ENCODE measurements at places on chromosomes 12 and 14. TPM values are rescaled to one million over a fixed set of nuclear protein-coding genes. Genes with fewer than 3 reads are reported as not detected.

DNA sequence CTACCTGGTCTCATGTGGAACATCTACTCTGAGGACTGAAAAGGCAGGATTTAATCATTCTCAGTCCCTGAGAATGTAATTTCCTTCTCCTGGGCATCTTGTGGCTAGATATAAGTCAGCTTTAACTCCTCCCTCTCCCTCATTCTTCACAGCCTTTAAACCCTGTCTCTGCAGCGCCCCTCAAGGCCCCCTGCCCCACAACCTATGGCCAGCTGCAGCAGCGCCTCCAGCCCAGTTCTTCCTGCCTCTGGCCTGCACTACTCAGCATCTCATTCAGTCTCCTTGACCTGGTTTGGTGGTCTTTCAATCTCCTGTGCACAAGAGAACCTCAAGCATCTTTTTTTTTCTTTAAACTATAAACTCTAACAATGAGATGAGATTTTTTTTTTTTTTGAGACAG lies 29.3 kb downstream of the NCKAP5L start:
- no peak overlapping the region for H3K27ac ChIP-seq
- H3K4me3 ChIP-seq: no peak overlapping the region

DNA sequence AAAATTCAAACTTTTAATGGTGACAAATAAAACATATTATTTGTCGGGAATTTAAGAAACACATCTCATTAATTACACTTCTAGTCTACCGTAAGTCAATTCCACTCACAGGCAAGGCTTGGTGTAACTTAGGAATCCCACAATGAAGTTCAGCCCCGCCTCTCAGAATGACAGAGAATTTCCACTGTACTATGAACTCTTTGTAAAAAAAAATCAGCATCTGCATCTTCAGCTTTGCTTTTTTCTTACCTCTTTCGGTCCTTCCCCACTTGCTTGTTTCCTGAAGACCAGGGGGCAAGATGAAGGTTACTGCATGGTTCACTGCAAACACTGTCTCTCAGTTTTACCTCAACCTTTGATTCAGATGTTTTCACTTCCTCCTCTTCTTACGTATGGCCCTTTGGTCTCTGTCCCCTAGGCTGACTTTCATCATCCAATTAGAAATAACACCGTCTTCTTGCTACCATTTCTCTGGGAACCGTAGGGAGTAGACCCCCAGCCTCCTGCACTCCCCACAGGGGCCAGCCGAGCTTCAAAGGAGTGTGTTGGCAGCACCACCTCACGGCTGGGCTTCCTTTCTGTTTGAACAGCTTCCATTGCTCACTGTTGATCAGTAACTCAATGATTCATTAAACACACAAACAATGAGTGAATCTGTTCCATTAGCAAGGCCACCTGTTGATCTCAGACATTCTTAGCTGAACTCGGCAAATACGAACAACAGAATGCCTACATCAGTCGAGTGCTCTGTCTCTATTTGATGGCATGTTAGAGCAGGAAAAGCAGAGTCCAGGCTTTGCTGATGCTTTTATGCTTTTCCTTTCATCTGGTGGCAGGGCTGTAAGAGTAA lies 343.0 kb downstream of the BMP4 start:
- no peak overlapping the region for H3K4me3 ChIP-seq
- no peak for DNase-seq
- H3K27me3 ChIP-seq: no peaks in the 10 kb centered on the region
- no peaks in the 10 kb centered on the region for H3K4me1 ChIP-seq
- no peaks in the 10 kb centered on the region for H3K36me3 ChIP-seq

GRCh38 chr12:123101526-123101925 lies 49.4 kb downstream of the PITPNM2 start:
- peaks cover 16% of the 10 kb centered on the region for H3K4me1 ChIP-seq
- no peak overlapping the region for H3K4me3 ChIP-seq
- no peak for DNase-seq
- H3K27me3 ChIP-seq: no peaks in the 10 kb centered on the region

CLEC9A gene
- total RNA-seq: not detected

SRRM4 gene
- 1.1 TPM for total RNA-seq

GRCh38 chr14:46377305-46377704 lies 274.3 kb downstream of the RPL10L start:
- no peak overlapping the region for H3K27ac ChIP-seq
- H3K4me1 ChIP-seq: no peaks in the 10 kb centered on the region
- no peaks in the 10 kb centered on the region for H3K36me3 ChIP-seq
- no peak for DNase-seq

GRCh38 chr12:2646341-2646740 lies 148.4 kb upstream of the FKBP4 start:
- H3K36me3 ChIP-seq: no peaks in the 10 kb centered on the region
- H3K4me1 ChIP-seq: peaks cover 2% of the 10 kb centered on the region
- no peak overlapping the region for H3K4me3 ChIP-seq
- H3K27ac ChIP-seq: no peak overlapping the region
- no peaks in the 10 kb centered on the region for H3K27me3 ChIP-seq
- no peak for DNase-seq

GRCh38 chr12:53478865-53479264 lies 20.4 kb downstream of the MAP3K12 start:
- H3K4me1 ChIP-seq: peaks cover 5% of the 10 kb centered on the region
- H3K4me3 ChIP-seq: no peak overlapping the region
- H3K27ac ChIP-seq: no peak overlapping the region
- H3K27me3 ChIP-seq: no peaks in the 10 kb centered on the region

OGFOD2 gene
- total RNA-seq: 17.4 TPM

GRCh38 chr14:25121337-25122129 lies 71.6 kb upstream of the STXBP6 start:
- H3K4me1 ChIP-seq: no peaks in the 10 kb centered on the region
- H3K4me3 ChIP-seq: no peak overlapping the region
- H3K27me3 ChIP-seq: no peaks in the 10 kb centered on the region

- no peak overlapping the region for H3K4me3 ChIP-seq
- H3K27me3 ChIP-seq: no peaks in the 10 kb centered on the region
- no peaks in the 10 kb centered on the region for H3K4me1 ChIP-seq
- no peak for DNase-seq
Observed at GRCh38 chr12:120007272-120007671, 18.2 kb downstream of the BICDL1 start.

SLC10A1 gene
- total RNA-seq: not detected

KRT81 gene
- not detected for total RNA-seq

- H3K4me3 ChIP-seq: no peak overlapping the region
- H3K27ac ChIP-seq: no peak overlapping the region
- H3K4me1 ChIP-seq: no peaks in the 10 kb centered on the region
- no peaks in the 10 kb centered on the region for H3K27me3 ChIP-seq
- no peaks in the 10 kb centered on the region for H3K36me3 ChIP-seq
Observed at GRCh38 chr14:73809391-73809790, 42.2 kb upstream of the PTGR2 start.

GRCh38 chr14:95395098-95395737 lies 75.5 kb upstream of the CLMN start:
- DNase-seq: no peak
- no peaks in the 10 kb centered on the region for H3K27me3 ChIP-seq
- H3K27ac ChIP-seq: no peak overlapping the region
- H3K4me1 ChIP-seq: no peaks in the 10 kb centered on the region
- no peak overlapping the region for H3K4me3 ChIP-seq

DNA sequence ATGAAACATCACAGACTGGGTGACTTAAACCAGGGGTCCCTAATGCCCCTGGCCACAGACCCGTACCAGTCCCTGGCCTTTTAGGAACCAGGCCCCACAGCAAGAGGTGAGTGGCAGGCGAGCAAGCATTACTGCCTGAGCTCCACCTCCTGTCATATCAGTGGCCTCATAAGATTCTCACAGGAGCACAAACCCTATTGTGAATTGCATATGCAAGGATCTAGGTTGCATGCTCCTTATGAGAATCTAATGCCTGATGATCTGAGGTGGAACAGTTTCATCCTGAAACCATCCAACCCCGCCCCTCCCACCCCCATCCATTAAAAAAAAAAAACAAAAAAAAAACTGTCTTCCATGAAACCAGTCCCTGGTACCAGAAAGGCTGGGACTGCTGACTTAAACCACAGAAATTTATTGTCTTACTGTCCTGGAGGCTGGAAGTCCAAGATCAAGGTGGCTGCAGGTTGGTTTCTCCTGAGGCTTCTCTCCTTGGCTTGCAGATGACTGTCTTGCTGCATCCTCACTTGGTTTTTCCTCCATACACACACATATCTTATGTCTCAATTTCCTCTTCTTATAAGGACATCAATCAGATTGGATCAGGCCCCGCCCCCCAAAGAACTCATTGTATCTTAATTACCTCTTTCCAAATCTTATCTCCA lies 235.9 kb downstream of the CHST11 start:
- no peaks in the 10 kb centered on the region for H3K27me3 ChIP-seq
- H3K27ac ChIP-seq: no peak overlapping the region
- no peaks in the 10 kb centered on the region for H3K36me3 ChIP-seq
- DNase-seq: no peak

MFAP5 gene
- 0.86 TPM for total RNA-seq

GRCh38 chr12:12546314-12546772 lies 16.3 kb downstream of the DUSP16 start:
- no peaks in the 10 kb centered on the region for H3K27me3 ChIP-seq
- no peak overlapping the region for H3K4me3 ChIP-seq
- no peak overlapping the region for H3K27ac ChIP-seq

DNA sequence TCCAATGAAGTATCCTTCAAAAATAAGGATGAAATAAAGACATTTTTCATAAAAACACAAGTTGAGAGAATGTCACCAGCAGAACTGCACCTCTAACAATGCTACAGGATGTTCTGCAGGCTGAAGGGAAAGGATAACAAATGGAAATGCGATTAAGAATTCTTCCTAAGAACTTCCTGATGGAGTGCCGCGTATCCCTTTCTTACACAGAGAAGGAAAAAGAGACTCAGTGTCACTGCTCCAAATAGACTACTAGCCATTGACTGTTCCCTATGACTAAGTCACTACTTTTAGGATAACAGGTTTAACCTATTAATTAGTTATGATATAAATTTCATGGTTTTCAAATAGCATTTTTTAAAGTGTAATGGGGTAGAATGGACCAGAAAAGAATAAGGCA lies 3.2 kb downstream of the ANO2 start:
- peaks cover 7% of the 10 kb centered on the region for H3K27me3 ChIP-seq
- DNase-seq: no peak
- H3K4me3 ChIP-seq: no peak overlapping the region
- H3K4me1 ChIP-seq: no peaks in the 10 kb centered on the region

GRCh38 chr12:49708851-49709250 lies 1.6 kb upstream of the FMNL3 start:
- H3K4me1 ChIP-seq: peaks cover 8% of the 10 kb centered on the region
- H3K4me3 ChIP-seq: no peak overlapping the region
- H3K27ac ChIP-seq: no peak overlapping the region
- no peak for DNase-seq
- no peaks in the 10 kb centered on the region for H3K36me3 ChIP-seq

IQSEC3 gene
- total RNA-seq: 3.6 TPM

- no peaks in the 10 kb centered on the region for H3K36me3 ChIP-seq
- DNase-seq: no peak
- no peaks in the 10 kb centered on the region for H3K27me3 ChIP-seq
- no peaks in the 10 kb centered on the region for H3K4me1 ChIP-seq
Observed at GRCh38 chr12:98354520-98355035, 160.8 kb upstream of the TMPO start.

- peaks cover 8% of the 10 kb centered on the region for H3K36me3 ChIP-seq
- peaks cover 5% of the 10 kb centered on the region for H3K4me1 ChIP-seq
- no peak for DNase-seq
- H3K4me3 ChIP-seq: no peak overlapping the region
- no peak overlapping the region for H3K27ac ChIP-seq
Observed at GRCh38 chr12:54273981-54274380, 5.9 kb downstream of the CBX5 start.

DNA sequence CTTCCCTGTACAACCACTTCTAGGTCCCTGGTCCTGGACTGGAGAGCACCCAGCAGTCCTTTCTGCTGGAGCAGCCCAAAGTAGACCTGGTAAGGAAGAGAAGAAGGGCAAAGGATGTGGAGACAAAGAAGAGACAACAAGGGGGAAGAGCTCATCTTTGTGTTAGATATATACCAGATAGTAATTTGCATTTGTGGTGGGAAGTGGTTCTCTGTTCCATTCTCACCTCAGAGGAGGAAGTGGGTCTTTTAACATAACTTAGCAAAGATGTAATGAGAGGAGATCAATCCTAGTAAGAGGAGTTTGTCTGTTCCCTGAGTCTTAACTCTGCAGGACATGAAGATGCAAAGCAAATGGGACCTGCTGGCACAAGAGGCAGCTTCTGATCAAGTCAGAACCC lies 8.0 kb downstream of the CCDC198 start:
- H3K4me3 ChIP-seq: no peak overlapping the region
- no peak overlapping the region for H3K27ac ChIP-seq
- no peaks in the 10 kb centered on the region for H3K4me1 ChIP-seq
- no peaks in the 10 kb centered on the region for H3K27me3 ChIP-seq
- no peak for DNase-seq

DNA sequence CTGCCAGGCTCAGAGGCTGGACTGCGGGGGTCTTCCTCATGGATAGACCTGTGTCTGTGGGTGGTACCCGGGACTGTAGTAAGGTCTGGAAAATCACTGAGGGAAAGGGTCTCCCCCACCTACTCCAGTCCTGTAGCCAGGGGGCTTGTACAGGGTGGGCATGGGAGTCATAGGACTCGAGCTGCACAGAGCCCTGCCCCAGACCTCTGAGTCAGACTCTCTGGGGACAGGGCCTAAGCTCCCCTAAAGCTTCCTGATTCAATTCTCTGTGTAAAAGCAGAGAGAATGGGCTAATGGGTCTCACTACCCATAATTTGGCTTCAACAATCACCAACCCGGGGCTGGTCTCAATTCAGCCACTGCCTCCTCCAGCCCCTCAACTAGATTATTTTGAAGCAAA lies 27.0 kb downstream of the LRTM2 start:
- no peak overlapping the region for H3K4me3 ChIP-seq
- no peaks in the 10 kb centered on the region for H3K27me3 ChIP-seq
- no peak overlapping the region for H3K27ac ChIP-seq
- H3K4me1 ChIP-seq: no peaks in the 10 kb centered on the region
- no peak for DNase-seq

STXBP6 gene
- 19.3 TPM for total RNA-seq

DNA sequence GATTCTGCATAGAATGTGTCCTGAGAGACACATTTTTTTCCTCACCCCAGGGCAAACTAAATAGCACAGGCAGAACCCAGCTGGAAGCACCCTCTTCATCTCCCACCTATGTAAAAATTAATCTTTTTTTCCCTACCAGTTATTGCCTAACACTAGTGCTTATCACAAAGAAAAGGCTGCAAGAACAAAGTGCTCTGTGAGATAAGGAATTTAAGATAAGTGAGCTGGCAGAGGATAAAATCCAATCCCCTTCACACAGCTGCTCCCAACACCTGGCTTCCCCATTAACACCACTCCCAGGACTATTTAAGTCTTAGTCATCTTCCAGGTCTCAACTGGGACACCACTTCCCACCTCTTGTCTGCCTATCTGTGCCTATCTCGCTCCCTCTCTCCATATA lies 75.2 kb downstream of the TTC9 start:
- DNase-seq: no peak
- peaks cover 11% of the 10 kb centered on the region for H3K4me1 ChIP-seq
- H3K27me3 ChIP-seq: no peaks in the 10 kb centered on the region
- no peaks in the 10 kb centered on the region for H3K36me3 ChIP-seq
- no peak overlapping the region for H3K27ac ChIP-seq
- H3K4me3 ChIP-seq: no peak overlapping the region

All from H1 (cell line).